ENCODE measurements at places on chromosomes 11 and 22.

- no peak for DNase-seq
Measured at GRCh38 chr11:61157743-61158142, 3.5 kb downstream of the VPS37C start.

DNA sequence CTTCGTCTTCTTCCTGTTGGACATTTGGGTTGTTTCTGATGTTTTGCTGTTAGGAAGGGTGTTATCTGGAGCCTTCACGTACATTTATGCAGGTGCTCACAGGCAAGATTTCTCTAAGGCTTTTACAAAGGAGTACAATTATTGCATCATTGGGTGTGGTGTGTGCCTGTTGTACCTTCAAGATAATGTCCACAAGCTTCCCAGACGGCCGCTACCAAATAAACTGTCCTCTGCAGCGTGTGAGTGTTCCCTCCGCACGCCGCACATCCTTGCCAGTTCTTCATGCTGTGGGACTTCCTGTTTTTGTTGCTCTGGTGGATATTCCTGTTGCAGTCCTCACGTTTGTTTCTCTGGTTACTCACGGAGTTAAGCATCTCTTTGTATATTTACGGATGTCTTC, 133.3 kb downstream of the TBC1D22A start:
- no peak for DNase-seq

- no peak for DNase-seq
Measured at GRCh38 chr11:6571434-6572008, 31.9 kb downstream of the RRP8 start.

DNA sequence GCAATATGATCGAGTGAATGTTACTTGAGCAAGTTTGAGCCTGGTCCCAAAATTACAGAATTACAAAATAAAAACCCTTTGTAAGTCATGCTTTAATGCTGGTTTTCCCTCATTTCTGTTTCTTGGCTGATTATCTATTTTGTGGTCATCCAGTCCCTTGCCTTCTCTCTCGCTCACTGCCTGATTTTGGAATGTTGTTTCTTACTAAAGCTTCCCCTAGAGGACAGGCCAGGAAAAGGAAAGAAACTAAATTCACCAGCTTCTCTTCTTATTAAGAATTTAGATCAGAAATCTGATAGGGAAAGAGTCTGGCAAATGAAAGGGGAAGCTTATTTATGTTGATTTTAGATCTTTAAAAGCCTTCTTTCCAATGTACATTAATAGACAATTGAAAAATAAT, 16.6 kb upstream of the BDNF start:
- no peak for DNase-seq

- no peak for DNase-seq
Measured at GRCh38 chr22:20884454-20884853, 25.6 kb downstream of the SNAP29 start.

DNA sequence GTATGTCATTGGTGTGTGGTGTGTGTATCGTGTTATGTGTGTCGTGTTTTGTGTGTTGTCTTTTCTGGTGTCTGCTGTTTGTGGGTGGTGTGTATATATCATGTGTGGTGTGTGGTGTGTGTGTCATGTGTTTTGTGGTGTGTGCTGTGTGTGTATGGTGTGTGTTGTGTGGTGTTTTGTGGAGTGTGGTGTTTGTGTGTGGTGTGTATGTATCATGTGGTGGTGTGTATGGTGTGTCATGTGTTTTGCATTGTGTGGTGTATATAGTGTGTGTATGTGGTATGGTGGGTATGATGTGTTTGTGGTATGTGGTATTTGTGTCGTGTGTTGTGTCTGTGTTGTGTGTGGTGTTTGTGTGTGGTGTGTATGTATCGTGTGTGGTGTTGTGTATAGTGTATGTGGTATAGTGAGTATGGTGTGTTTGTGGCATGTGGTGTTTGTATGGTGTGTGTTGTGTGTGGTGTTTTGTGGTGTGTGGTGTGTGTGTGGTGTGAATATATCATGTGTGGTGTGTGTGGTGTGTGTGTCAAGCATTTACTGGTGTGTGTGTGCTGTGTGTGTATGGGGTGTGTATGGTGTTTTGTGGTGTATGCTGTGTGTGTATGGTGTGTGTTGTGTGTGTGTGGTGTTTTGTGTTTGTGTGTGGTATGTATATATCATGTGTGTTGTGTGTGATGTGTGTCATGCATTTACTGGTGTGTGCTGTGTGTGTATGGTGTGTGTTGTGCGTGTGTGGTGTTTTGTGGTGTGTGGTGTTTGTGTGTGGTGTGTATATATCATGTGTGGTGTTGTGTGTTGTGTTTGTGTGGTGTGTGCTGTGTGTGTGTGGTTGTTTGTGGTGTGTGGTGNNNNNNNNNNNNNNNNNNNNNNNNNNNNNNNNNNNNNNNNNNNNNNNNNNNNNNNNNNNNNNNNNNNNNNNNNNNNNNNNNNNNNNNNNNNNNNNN, 12.7 kb downstream of the PIM3 start:
- DNase-seq = no peak

GRCh38 chr11:12232817-12233601, 122.6 kb downstream of the MICAL2 start:
- no peak for DNase-seq

Measured in esophagus squamous epithelium (tissue), 5 donors.